ENCODE measurements at places on chromosomes 5 and 9.
A peak's percentile ranks its signal among the peaks of the same experiment; 100 is the strongest.

GRCh38 chr9:130688072-130688471, 5.5 kb upstream of the EXOSC2 start:
- no peak for DNase-seq

DNA sequence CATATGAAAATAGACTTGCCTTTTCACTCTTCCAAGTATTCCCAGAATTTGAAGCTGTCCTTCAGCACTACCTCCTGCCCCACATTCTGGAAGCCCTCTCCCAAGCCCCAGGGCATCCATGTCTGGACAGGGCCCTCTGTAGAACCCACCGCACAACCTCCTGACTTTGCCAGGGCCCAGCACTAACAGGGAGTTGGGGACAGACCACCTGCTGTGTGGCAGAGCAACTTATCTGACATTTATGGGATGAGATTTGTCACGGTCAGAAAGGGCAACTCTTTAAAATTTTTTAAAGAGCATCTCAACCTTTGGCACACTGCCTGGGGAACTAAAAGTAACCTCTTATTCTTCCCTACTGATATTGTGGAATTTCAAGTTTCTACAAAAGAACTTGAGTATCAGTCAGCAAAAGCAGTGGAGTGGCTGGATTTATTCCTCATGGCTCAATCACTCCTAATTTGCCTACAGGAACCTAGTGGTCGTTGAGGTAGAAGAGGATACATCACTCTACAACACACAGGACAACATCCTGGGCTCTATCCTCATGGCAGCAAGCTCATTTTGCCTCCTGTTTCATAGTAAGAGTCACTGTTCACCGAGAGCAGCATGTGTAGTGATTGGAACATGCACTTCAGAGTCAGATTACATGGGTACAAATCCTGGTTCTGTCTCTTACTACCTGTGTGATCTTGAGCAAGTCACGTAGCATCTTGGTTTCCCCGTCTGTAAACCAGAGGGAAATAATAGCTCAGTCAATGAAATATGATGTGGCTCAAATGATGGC, 285.3 kb downstream of the ENC1 start:
- DNase-seq, result no peak

- DNase-seq, result no peak
These were observed 247.0 kb downstream of the PRELID2 start for GRCh38 chr5:145588113-145588512.

GRCh38 chr9:98854266-98854665, 46.8 kb downstream of the GALNT12 start:
- no peak for DNase-seq

GRCh38 chr5:142547445-142548380, 138.2 kb downstream of the FGF1 start:
- DNase-seq, result no peak

DNA sequence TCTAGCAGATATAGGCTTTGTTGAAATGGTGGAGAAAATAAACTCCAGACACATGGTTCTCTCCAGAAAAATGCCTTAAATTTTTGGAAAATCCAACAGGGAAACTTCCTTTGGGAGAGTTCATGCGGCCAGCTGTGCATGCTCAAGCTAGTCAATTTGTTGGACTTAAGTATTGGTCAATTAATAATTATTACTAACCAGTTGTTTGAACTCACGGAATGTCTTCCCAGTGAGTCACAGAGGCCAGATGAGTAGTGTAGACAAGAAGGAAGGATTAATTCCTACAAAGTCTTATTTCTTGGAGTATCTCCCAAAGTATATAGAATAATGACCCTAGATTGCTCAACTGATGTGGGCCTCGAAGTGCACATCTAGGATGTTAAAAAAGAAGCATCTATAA, 103.6 kb downstream of the MACIR start:
- DNase-seq, result no peak

- DNase-seq, result no peak
These were observed 6.1 kb upstream of the ALDH1B1 start for GRCh38 chr9:38386319-38386895.

- DNase-seq, result no peak
These were observed 83.8 kb downstream of the ANKRD31 start for GRCh38 chr5:75152860-75153259.

- DNase-seq, result no peak
These were observed 70.4 kb upstream of the IFNE start for GRCh38 chr9:21552244-21553170.

- DNase-seq, result no peak
These were observed 118.6 kb upstream of the CXCL14 start for GRCh38 chr5:135697251-135697958.

- no peak for DNase-seq
These were observed 379.1 kb upstream of the SMC2 start for GRCh38 chr9:103714992-103715391.

DNA sequence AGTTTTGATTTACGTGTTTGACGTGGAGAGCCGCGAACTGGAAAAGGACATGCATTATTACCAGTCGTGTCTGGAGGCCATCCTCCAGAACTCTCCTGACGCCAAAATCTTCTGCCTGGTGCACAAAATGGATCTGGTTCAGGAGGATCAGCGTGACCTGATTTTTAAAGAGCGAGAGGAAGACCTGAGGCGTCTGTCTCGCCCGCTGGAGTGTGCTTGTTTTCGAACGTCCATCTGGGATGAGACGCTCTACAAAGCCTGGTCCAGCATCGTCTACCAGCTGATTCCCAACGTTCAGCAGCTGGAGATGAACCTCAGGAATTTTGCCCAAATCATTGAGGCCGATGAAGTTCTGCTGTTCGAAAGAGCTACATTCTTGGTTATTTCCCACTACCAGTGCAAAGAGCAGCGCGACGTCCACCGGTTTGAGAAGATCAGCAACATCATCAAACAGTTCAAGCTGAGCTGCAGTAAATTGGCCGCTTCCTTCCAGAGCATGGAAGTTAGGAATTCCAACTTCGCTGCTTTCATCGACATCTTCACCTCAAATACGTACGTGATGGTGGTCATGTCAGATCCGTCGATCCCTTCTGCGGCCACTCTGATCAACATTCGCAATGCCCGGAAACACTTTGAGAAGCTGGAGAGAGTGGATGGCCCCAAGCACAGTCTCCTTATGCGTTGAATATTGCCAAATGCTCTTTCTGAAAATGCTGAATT, 850 bp downstream of the RRAGA start:
- peak; percentile 3 for DNase-seq

- no peak for DNase-seq
These were observed 2.6 kb upstream of the HABP4 start for GRCh38 chr9:96447406-96447805.

DNA sequence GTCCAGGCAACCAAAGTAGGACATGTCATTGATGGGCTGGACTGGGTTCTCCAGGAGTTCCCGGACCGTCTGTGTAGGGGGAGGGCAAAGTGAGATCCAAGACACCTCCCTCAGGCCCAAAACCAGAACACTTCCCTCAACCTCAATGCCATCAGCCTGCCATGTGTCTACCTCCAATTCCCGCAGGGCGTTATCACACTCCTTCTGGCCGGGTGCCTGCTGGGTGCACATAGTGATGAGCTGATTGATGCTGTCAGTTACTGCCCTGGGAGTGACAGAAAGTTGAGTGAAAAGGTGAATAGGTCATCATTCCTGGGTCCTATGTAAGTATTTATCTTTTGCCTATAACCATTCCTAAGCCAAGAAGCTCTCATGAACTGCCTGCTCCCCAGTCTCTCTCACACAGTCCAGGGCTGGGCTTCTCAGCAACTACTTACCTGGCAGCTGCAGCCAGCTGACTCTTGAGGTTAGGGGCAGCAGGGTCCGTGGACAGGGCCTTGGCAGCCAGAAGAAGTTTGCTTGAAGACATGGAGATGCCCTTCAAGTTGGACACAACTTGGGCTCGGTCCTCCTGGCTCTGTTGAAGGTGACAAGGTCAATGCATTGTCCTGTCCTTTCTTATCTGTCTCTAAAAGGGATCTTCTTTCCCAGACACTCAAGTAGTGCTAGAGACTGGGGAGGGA, 21.0 kb downstream of the TLN1 start:
- DNase-seq, result no peak

DNA sequence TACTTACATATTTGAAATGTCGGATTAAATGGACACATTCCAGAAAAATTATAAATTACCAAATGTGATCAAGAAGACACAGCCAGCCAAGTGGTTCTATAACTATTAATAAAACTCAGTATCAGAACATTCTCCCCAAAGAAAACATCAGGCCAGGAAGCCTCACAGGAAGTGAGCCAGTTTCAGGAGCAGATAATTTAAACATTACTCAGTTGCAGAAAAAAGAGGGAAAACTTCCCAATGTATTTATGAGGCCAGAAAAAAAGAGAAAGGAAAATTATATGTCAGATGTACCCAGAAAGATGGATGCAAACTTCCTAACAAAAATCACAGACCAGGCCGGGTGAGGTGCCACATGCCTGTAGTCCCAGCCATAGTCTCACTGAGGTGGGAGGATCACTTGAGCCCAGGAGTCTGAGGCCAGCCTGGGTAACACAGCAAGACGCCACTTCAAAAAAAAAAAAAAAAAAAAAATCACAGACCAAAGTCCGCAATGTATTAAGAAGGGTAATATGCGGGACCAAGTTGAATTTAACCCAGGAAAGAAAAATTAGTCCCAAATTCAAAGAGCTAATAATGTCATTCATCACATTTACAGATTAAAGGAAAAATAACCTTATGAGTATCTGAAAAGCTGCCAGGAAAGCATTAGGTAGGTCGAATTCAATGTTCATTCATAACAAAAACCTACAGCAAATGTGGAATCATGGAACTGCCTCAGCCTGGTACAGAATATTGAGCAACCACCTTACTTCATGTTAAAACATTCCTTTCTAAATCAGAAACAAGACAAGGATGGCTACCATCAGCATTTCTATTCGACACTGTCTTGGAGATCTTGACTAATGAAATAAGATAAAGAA, 37.2 kb upstream of the NRARP start:
- DNase-seq, result no peak

Data from NCI-H2227 treated with DMSO at 0.1 percent for 48 hours (cell line).